Sigmoid colon (tissue), 7 donors: ENCODE measurements at places on chromosomes 5 and 9.

DNA sequence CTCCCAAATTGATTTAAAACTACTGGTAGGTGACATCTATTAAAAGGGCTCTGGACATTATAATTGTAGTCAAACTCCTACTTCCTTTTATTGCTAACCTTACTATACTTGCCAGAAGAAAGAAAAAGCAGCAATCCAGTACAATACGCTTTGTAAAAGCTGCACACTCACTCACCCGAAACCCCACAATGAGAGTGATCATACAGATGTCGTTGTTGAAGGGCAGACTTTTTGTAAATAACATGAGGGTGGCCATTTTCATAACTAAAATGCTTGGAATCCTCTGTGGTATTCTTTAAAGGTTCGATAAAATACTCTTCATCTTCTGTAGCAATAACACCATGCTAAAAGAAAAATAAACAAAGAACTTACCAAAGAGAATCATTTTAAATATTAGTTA lies 21.7 kb downstream of the ADAMTS6 start:
- DNase-seq: no peak

DNA sequence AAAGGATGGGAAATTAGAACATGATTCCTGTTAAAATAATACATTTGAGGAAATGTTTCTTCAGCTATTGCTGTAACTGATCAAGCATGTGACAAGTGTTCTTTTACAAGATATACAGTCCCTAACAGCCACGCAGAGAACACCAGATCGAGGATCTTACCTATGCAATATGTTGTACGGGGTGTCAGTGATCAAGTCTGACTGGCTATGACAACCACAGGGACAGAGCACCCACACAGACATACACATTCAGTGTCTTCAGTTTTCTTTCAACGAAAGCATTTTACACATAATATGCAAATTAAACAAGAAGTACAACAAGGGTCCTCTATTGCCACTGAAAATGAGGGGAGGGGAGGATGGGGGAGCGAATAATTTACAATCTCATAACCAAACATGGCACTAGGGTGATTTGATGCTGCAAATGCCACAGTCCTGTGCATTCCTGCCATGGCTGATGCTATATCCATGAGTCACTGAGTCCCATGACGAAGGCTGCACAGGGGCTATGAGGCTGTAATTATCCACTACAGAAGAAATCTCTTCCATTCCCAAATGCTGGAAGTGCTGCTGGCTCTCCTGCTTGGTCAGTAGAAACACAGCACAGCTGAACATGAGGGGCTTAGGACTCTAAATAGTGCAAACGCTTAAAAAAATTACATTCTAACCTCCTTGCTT lies 118.2 kb downstream of the KLHL3 start:
- no peak for DNase-seq

GRCh38 chr5:112974901-112975300 lies 1.7 kb upstream of the DCP2 start:
- DNase-seq: no peak

- no peak for DNase-seq
These were observed 18.5 kb downstream of the NAIF1 start for GRCh38 chr9:128048663-128049062.

DNA sequence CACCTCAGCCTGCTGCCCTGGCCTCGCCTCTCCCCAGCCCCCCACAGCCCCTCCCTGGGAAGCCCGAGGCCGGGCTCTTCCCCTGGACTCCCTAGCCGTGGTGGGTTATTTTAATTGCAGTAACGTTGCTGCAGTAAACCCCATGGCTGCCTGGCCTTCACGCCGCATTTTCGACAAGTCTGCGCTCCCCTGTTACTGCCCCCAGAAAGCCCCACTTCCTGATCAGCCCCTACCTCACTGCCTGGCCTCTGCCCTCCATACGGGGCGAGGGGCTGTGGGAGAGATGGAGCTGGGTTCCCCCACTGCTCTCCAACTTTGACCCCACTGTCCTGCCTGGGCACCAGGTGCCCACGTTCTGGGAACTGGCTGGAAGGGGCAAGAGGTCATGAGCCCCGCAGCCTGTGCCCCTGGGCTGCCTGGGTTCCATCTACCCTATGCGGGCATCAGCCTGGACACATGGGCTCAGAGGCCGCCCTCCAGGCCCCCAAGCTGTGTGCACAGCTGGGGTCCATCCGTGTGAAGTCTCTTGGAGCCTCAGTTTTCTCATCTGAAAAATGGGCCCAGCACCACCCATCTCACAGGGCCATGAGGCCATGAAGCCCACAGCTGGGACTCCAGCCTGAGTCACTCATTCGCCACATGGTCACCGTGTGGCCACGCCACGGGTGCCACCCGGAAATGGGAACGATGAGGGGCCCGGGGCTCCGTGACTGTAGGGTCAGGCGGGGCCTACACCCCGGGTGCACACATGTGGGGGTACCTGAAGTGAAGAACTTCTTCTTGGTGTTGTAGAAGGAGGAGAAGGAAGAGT lies 11.5 kb downstream of the EGFL7 start:
- DNase-seq: no peak

DNA sequence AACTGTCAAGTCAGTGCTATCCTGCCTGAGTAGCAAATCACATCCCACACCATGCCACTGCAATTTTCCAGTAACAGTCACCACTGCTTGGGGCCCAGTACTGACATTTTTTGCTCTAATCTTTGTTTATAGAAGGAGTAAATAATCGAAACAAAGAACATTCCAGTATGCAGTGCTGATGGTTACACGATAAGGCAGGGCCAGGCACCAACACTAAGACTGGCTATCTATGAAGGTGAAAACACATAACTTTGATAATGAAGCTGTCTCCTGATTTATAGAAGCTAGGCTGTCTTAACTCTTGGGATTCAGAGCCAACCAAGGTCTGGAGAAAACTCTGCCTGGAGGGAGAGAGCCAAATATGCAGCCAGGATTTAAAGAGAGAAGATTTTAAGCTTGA lies 365.3 kb downstream of the BNC2 start:
- DNase-seq: no peak
